NCI-H1092 (cell line): ENCODE measurements at places on chromosomes 16 and 17.
A peak's percentile ranks its signal among the peaks of the same experiment; 100 is the strongest.

GRCh38 chr16:70468776-70469525 is 14.6 kb downstream of the FCSK start:
- DNase-seq, result no peak

DNA sequence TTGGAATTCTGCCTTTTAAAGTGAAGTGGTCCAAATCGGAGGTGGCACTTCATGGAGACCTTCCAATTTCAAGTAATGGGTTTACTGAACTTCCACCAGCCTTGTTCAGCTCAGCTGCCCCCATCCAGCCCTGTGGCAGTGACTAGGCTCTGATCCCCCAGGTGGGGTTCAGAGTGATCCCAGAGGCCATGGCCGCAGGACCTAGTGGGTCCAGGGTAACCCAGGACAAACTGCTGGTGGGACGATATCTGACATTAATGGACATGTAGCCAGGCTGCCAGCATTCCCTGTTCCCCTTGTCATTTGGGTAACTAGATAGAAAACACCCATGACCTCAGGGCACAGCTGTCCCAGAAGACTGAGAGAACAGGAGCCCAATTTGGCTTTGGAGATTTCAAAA is 209.9 kb downstream of the GSG1L start:
- DNase-seq, result no peak

GRCh38 chr17:77209330-77209748 is 68.6 kb downstream of the SEC14L1 start:
- DNase-seq, result peak; percentile 72

- DNase-seq, result no peak
These were observed 70.3 kb downstream of the CMC2 start for GRCh38 chr16:80936410-80936809.

GRCh38 chr17:60769327-60769726 is 91.7 kb downstream of the BCAS3 start:
- no peak for DNase-seq

DNA sequence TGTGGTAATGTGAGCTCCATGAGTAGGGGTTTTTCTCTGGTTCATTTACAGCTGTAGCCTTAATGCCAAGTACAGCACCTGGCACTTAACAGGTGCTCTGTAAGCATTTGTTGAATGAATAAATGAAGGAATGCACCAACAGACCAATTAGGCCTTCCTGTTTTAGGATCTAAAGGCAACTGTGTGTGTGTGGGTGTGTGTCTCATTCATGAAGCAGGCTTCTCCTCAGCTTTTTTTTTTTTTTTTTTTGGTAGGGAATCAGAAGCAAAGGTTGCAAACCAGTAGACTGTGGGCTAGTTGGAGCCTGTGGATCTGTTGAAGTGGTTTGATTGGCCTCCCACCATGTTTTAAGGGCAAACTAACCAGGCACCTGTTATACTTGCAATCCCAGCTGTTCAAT is 48.1 kb downstream of the HS3ST2 start:
- DNase-seq, result no peak

GRCh38 chr17:76528528-76529223 is 8.8 kb downstream of the CYGB start:
- DNase-seq, result no peak

DNA sequence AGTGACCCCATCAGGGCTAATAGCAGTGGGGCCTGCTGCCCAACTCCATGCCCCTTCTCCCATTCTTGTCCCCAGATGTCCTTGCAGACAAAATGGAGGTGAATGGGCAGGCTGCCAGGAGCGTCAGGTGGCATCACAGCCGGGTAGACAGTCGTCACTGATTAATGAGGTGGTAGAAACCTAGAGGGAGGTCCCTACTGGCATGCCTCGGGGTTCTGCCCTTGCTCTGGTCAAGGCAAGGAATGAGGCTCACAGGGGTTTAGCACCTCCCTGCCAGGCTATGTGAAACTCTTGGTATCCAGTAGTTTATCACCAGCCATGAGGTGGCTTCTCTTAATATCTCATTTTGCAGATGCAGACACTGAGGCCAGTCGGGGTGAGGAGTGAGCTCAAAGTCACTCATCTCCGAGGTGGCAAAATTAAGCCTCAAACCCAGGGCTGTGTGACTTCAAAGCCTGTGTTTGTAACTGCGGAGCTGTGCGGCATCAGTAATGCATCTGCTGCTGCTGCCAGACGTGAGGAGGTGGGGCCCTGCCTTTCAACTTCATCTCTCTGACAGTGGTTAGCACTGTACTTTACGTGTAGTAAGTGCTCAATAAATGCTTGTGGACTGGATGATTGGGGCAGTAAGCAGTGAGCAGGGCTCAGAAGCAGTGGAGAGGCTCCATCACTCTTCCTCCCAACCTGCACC is 21.3 kb downstream of the RAI1 start:
- DNase-seq, result no peak

DNA sequence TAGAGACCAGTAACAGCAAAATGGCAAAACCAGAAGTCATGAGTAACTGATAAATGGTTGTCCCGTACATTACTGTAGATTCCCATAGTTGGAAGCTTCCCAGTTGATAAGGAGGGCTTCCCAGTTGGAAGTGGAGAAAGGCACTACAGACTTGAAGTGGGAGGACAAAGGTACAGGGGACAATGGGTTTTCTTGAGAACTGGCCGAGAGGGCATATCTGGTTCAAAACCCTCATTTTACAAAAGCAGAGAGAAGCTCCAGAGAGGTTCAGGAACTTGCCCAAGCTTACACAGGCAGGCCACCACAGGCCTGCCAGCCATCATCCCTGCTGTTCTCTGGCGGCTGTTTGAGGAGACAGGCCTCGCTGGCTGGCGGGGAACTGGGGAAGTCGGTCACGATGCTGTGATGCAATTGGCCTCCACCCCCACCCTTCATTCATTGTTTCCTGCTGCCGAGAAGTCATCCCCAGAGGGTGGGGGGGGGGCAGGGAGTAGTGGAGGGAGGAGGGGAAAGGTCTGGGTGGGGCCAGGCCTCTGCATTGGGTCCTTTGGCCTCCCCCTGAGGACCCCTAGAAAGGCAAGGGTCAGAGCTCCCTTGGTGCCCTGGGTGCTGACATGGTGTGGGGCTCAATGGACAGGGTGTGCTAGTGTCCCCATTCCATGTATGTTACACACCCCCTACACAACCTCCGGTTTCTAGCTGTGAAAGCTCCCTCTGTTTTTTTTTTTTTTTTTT is 3.0 kb downstream of the UBALD2 start:
- DNase-seq, result no peak

GRCh38 chr17:61389670-61390478 is 9.8 kb upstream of the TBX2 start:
- DNase-seq, result no peak

DNA sequence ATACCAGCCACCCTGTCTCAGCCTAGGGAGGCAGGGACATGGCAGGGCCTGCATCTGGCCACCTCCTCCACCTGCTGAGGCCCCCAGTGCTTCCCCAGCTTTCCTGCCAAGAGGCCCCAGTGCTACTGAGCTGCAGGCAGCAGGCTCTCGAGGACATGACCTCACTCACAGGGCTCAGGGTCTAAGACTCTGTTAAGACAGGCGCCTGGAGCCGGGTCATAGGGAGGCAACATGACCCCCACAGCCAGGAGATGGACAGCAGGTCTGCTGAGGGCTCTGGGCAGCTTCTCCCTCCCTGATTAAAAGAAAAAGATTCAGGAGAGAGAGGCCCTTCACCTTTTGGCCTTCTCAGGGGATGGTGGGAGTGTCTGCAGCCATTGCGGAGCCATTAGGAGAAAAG is 23.2 kb upstream of the FASN start:
- no peak for DNase-seq

GRCh38 chr17:13228225-13228624 is 210.4 kb upstream of the ELAC2 start:
- no peak for DNase-seq

- no peak for DNase-seq
These were observed 2.9 kb downstream of the TMEM235 start for GRCh38 chr17:78234261-78234865.

GRCh38 chr17:78824240-78824639 is 16.4 kb downstream of the USP36 start:
- DNase-seq, result no peak

DNA sequence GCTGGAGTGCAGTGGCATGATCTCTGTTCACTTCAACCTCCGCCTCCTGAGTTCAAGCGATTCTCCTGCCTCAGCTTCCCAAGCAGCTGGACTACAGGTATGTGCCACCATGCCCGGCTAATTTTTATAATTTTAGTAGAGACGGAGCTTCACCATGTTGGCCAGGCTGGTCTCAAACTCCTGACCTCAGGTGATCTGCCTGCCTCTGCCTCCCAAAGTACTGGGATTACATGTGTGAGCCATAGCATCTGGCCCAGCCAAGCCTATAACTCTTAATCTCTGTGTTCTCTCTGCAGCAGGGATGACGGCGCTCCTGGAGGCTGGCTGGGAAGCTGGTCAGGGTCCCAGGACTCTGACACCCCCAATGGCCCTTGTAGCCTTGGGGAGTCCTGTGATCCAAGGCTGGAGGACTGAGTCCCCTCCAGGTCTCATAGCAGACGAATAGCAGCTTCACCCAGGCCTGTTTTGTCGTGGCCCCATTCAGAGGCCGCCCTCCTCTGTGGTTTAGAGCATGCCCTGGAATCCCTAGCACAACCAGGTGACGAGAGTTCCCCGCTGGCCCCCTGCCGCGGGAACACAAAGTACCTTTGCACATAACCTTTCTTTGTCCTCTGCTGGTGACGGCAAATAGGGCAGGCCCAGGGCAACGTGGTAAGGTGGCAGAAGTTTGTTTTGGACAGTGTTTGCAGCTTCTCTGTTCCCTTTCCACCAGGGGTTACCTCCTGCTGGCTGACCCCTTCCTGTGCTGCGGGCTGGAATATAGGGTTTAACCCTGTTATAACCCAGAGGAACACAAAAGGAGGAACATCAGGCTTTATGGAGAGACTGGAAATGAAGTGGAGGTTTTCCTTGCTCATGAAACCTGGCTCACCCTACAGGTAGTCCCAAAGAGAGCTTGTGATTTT is 43.0 kb upstream of the TOB1 start:
- no peak for DNase-seq

DNA sequence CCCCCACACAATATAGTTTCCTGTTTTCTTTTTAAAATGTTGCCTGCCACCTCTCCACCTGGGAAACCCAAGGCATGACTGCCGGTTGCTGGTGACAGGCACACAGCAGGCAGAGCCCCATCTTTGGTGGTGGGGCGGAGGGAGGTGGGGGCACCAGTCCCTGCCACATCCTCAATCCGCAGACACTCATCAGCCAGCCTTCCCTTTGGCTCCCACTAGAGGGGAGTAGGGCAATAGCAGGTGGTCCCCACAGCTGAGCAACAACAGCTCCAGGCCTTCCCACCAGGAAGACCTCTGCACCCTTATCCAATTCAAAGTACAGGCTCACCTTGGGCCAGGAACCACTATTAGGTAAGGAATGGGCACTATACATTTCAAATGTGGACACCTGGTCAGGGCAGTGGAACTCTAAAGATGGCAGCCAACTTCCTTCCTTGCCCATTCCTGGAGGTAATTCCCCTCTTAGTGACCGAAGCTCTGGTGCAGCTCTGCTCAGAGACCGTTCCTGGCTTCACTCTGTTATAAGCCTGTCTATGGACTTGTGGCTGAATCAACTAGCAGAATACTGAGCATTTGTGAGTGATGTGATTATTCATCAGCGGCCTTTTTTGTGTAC is 13.9 kb downstream of the RECQL5 start:
- DNase-seq, result no peak

- DNase-seq, result no peak
These were observed 62.7 kb downstream of the HLF start for GRCh38 chr17:55327225-55328088.

DNA sequence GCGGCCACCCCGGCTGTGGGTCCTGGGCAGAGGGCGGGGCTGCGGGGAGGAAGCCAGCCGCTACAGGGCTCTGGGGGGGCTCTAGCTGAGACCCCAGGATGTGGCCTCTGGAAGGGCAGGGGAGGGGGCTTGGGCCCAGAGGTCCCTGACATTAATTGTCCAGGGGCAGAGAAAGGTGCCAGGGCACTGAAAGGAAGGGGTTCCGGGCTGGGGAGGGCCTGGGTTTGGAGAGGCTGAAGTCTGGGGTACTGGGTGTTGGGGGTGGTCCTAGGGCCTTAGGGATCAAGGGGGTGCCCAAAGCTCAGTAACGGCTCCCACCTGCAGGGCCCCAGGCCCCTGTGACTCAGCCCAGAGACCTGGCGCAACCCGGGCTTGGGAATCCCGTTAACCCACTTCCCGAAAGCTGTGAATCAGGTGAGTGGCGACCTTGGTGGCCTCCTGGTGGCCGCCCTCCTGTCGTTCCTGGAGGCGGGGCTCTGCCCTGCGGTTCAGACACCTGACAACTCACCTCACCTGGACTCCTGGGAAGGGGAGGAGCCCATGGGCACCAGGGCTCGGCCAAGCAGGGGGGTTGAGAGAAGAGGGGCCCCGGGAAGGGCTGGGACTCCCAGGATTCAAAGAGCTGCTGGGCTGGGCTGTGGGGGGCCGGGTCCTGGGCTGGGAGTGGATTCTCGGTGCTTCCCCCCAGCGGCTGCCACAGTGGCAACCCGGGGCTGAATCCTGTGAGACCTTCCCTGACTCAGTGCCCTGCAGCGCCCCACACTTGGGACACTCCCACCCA is 465 bp upstream of the PRSS22 start:
- no peak for DNase-seq

DNA sequence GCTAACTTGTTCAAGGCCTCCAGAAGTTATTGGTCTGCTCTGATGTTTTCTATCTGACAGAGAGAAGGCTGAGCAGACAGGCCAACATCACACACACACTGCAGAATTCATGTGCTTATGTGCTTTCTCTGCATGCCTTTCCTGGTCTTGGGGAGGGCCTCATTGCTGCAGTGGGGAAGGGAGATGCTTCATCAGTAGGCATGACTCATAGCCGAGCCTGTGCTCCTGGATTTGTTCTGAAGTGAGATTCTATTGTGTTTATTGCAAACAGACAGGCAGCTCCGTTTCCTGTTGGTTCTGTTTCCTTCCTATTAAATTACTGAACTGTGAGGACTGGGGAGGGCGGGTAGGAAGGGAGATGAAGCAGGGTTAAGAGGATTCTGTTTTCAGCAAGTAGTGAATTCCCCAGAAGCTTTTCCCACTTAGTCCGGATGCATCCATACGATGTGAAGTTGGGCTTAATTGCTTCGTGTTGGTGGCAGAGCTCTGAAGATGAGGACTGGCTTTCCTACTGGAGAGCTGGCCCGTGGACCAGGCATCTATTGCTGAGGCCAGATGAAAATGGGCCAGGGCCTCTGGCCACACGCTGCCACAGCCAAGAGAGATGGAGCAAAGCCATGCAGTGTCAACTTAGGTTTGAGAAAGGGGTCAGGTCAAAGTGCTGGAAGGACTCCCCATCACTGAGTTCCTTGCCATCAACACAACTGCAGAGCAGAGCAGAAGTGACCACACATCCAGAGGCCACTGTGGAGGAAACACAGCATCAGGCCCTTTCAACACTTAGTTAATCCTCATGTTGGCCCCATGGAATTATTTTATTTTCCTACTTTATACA is 179.3 kb downstream of the UTP18 start:
- DNase-seq, result peak; percentile 2

- DNase-seq, result no peak
These were observed 389.5 kb upstream of the ASIC2 start for GRCh38 chr17:33682599-33682998.

- no peak for DNase-seq
These were observed 5.6 kb upstream of the PGS1 start for GRCh38 chr17:78372841-78373240.
